ENCODE measurements at places on chromosomes 13 and 19.

DNA sequence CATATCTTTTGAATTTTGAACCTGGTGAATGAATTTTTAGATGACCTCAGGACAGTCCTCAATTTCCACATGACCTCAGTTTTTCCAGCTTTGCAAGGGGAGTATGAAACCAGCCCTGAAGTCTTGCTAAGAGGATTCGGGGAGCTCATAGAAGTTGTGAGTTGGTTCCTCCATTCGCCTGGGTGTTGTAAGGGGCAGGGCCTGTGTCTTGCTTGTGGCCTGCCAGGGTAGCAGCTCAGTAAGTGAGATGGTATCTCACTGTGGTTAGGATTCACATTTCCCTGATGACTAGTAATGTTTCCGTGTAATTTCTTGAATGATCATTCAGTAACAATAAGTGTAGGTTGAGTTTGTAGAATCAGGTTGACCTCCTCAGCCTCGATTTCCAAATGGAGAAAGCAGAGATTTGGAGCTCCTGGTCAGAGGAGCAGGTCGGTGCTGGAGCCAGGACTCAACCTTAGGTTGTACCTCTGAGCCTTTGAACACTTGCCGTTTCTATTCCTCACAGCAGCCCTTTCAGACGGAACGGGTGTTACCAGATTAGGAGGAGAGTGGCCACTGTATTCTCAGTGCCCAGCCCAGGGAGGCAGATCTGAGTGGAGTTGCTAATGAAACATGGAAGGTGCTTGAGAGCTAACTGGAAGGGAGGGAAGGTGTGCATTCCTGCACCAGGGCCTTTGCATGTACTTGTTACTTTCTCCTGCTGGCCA lies 14.6 kb downstream of the NACC1 start:
- DNase-seq: no peak

- DNase-seq: no peak
Measured at GRCh38 chr13:71054358-71054757, 812.6 kb downstream of the DACH1 start.

DNA sequence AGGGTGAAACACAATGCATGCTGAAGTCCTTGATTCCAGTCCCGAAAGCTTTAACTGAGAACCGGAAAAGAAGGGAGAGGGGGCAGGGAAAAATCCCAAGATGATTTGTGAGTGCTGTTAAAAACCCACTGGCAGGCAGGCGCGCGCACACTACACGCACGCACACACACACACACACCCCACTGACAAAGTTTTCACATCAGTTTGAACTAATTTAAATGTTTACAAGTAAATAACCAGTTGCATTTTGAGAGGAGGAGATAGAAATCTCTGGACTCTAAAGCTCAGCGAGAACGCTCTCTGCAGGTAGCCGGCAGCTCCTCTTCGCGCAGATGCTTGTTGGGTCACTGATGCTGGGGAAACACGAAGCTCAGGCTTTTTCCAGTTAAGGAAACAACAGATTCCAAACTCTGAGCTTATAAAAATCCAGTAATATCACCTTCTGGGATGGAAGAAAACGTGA lies 818 bp upstream of the SLITRK1 start:
- no peak for DNase-seq

DNA sequence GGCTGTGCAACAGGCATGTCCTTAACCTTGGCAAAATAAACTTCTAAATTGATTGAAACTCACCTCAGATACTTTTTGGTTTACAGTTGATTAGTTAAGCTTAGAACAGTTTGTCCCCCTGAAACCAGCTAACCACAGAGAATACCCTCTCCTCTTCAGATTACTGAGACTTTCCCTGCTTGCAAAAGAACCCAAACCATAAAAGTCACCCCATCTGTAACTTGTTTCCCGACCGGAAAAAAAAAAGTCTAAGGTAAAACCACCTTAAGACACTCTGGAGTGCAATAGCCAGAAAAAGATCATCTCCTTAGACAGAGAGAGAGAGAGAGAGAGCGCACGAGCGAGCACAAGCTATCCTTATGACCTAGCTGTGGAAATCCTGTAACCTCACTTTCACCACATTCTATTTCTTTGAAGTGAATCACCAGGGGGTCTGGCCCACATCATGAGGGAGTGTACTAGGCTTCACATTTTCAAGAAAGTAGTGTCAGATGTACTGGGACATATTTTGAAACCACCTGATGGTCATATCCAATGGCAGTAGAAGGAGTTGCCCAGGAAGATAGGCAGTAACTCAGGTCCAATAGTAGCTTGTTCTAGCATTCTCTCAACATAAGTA lies 11.1 kb upstream of the GTF2F2 start:
- no peak for DNase-seq

GRCh38 chr19:9865732-9866501 lies 30.8 kb downstream of the PIN1 start:
- no peak for DNase-seq

GRCh38 chr19:42268142-42268703 lies 829 bp upstream of the CIC start:
- peak; percentile 100 for DNase-seq

DNA sequence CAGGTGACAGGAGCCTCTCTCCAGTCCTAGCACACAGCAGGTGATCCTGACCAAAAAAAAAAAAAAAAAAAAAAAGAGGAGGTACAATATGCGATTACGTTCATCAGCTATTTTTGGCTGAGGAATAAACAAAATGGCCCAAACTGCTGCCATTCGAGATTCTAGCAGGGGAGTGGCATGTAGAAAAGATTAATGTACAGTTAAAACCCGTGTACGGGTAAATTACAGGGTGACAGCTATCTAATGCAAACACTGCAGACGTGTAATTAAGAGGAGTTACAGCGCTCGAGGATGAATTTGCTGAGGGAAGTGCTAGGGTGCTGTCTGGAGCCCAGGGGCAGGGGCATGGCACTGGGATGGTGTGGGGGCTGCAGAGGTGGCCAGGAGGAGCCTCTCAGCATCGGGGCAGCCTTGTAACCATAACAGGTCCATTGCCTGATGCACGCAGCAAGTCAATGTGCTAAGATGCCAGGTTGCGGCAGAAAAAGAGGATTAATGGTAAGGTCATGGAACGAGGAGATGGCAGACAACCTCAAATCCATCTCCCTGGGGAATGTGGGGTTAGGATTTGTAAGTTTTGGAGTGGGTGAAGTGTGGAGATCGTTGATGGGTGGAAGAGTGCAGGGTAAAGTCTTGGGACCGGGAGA lies 17.4 kb downstream of the CHST8 start:
- DNase-seq: no peak

GRCh38 chr13:30841154-30841553 lies 64.9 kb upstream of the MEDAG start:
- no peak for DNase-seq

GRCh38 chr13:29802621-29803020 lies 47.8 kb downstream of the UBL3 start:
- no peak for DNase-seq

GRCh38 chr13:98845742-98846141 lies 93.3 kb upstream of the SLC15A1 start:
- DNase-seq: peak; percentile 63

GRCh38 chr13:65926750-65927171 lies 1303.4 kb downstream of the PCDH9 start:
- DNase-seq: no peak

DNA sequence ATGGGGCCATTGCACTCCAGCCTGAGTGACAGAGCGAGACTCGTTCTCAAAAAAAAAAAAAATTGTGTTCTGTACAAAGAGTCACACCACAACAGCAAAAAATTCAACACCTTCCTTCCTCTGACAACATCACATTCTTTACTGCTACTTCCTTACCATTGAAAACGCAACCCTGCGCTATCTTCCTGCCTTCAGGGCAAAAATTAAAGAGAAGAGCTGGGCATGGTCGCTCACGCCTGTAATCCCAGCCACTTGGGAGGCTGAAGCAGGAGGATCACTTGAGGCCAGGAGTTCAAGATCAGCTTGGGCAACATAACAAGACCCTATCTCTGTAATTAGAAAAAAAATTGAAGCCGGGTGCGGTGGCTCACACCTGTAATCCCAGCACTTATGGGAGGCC lies 9.4 kb upstream of the ZNF444 start:
- no peak for DNase-seq
